T-helper 1 cell (primary cell): ENCODE measurements at places on chromosomes 7 and 10.

DNA sequence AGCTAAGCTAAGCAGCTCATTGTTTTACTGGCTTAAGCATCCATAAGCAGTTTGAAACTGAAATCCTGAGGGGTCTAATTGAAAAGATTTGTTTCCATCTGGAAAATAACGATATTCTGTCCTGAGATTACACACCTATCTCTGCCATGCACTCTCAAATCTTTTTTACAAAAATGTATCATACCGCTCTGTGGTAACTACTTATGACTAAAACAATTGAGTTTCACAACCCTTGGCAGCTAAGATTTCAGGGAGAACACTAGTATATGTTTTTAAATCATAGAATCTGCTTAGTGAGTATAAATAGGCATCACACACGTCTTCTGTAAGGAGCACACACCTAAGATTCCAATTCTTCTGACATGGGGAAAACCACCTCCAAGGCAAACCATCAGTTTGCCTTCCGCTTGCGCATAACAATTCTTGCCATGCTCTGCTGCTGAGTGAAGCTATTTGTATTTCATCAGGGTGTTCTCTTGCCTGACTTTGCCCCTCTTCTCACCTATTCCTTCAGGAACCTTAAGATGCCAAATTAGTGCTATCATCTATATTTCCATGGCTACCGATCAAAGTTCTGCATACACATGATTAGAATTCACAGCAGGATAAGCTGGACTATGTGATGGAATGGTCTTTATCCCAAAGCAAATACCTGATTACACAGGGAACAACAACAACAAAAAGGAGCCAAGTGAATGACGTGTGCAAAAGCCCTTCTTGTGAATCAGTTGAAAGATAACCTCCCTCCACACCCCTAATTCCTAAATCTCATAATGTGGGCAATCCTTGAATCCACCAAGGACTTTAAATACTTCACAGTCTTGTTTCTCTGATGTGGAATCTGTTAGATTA lies 40.9 kb downstream of the PRPF18 start:
- no peak for DNase-seq

- no peak for DNase-seq
These were observed 50.9 kb upstream of the LEP start for GRCh38 chr7:128190051-128190647.

DNA sequence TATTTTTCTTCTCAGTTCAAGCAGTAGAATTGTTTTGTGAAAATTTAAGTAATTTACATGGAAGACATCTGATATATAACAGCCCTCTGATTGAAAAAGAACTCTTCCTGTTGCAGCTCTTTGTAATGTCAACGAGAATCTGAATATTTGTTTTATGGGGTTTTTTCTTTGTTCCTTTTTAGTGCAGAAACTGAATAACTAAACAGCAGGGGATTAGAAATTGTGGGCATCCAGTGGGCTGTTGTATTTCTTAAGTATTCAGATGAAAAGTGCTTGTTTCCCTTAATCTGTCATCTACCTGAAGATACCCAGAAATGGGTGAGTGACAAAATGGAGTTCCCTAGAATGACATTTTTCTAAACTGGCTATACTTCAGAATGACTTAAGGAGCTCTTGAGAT lies 7.4 kb downstream of the ARL4A start:
- DNase-seq = no peak

- peak; percentile 42 for DNase-seq
These were observed 31.9 kb downstream of the PIP4K2A start for GRCh38 chr10:22682237-22683139.

DNA sequence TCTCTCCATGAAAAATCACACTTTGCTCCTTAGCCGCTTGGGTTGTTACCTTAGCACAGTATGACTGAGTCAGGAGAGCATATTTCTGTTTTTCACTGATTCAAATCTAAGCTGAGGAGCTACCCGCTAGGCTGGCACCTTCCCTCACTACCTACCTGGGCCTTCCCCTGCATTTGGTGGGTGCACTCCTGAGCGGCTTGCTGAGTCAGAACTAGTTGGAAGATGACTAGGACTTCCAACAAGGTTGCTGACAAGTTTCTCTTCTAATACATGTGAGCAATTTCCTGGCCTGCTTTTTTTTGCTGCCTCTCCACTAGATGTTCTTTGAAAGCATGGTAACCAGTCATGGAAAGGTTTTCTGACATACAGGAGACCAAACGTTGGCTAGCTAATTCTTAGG lies 43.8 kb upstream of the SEC61G start:
- DNase-seq = no peak

- DNase-seq = no peak
These were observed 2.3 kb upstream of the ZSCAN25 start for GRCh38 chr7:99614495-99614894.

DNA sequence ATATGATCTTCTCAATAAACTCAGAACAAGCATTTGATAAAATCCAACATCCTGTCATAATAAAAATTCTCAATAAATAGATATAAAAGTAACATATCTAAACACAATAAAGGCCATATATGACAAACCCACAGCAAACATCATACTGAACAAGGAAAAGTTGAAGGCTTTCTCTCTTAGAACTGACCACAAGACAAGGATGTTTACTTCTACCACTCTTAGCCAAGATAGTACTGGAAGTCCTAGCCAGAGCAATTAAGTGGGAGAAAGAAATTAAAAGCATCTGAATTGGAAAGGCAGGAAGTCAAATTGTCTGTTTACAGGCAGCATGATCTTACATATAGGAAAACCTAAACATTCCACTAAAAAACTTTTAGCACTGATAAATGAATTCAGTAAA lies 510.9 kb downstream of the ANKRD7 start:
- DNase-seq = no peak

GRCh38 chr10:116882639-116883038 lies 33.3 kb downstream of the ENO4 start:
- DNase-seq = no peak

- DNase-seq = no peak
These were observed 99.4 kb downstream of the MKX start for GRCh38 chr10:27646194-27646593.

DNA sequence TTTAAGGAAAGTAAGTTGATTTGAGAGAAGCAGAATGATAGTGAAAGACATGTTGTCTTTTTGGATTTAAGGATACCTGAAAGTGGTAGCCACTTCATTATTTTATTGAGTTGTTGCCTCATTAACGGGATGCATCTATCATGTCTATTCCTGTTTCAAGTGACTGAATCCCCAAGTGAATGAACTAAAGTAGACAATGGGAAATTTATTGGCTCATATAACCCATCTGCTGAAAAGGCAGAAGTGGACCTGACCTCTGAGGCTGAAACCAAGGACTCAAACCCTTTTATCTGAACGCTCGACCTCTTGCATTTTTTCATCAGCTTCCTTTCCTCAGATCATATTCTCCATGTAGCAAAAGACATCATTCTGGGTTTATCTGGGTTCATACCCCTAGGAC lies 465.6 kb upstream of the LRRN3 start:
- no peak for DNase-seq

- no peak for DNase-seq
These were observed 51.6 kb downstream of the CHST3 start for GRCh38 chr10:72015841-72016240.
